ENCODE measurements at places on chromosomes 4 and X.
A peak's percentile ranks its signal among the peaks of the same experiment; 100 is the strongest.

GRCh38 chr4:21195682-21196081 lies 495.4 kb downstream of the PACRGL start:
- no peak for DNase-seq

GRCh38 chr4:118175506-118175905 lies 141.2 kb downstream of the NDST3 start:
- DNase-seq: no peak

DNA sequence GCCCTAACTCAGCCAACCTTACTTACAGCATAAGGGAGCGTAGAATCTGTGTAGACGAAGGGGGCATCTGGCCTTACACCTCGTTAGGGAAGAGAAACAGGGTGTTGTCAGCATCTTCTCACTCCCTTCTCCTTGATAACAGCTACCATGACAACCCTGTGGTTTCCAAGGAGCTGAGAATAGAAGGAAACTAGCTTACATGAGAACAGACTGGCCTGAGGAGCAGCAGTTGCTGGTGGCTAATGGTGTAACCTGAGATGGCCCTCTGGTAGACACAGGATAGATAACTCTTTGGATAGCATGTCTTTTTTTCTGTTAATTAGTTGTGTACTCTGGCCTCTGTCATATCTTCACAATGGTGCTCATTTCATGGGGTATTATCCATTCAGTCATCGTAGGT lies 14.6 kb downstream of the PLP1 start:
- no peak for DNase-seq

DNA sequence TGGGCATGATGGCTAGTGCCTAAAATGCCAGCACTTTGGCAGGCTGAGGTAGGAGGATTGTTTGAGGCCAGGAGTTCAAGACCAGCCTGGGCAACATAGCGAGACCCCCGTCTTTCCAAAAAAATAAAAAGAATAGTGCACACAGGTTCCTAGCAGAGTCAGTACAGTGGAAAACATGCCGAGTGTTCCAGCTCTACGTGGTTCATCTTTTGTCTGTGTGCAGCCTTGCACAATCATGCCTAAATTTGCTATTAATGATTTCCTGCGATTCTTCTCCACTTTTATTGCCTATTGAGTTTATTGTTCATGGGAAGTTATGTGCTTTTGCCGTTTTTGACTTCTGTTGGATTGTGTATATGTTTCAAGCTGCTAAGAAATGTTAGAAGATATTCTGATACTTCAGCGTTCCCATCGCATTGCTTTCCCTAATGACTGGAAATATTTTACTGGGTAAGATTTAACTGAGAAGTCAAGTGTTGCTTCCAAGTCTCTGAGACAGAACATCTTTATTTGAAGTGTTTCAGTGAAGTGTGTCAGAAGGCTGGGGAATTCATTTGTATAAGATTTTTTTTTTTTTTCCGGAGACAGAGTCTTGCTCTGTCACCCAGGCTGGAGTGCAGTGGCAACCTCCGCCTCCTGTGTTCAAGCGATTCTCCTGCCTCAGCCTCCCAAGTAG lies 11.3 kb downstream of the DOCK11 start:
- DNase-seq: no peak

- DNase-seq: peak; percentile 26
Measured at GRCh38 chr4:173288296-173288695, 45.9 kb downstream of the HMGB2 start.

DNA sequence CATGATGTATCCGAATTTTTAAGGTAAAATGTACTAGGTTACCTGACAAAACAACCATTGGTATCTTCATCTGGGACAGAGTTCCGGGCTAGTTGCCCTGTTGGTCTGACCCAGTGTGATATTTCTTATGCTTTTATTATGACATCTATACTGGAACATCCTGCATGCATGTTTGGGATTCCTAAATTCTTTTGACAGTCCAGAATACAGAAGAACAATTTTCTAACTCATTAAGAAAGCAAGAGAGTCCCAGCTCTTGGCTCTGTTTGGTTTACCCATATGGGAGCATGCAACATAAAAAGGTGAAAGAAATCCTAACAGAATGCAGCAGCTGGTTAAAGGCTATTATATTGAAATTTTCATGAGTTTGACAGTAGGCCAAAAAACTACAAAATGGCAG lies 247.7 kb upstream of the FTHL17 start:
- no peak for DNase-seq

DNA sequence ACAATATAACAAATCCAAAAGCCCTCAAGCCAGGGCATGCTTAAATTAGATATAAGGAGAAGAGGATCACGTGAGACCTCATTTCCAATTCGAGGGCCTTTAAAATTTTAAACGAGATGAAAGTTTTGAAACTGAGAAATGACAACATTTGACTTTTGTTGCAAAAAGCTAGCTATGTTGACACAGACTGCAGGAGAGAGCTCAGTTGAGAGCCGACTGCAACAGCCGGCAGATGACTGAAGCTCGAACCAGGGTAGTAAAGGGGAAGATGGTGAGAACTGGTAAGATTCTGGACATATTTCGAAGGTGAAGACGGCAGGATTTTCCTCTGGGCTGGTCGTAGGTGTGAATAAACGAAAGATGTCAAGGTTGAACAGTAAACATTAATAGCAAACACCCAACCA lies 773 bp downstream of the PRMT9 start:
- DNase-seq: no peak

GRCh38 chr4:28675582-28675981 lies 1814.9 kb downstream of the STIM2 start:
- no peak for DNase-seq

DNA sequence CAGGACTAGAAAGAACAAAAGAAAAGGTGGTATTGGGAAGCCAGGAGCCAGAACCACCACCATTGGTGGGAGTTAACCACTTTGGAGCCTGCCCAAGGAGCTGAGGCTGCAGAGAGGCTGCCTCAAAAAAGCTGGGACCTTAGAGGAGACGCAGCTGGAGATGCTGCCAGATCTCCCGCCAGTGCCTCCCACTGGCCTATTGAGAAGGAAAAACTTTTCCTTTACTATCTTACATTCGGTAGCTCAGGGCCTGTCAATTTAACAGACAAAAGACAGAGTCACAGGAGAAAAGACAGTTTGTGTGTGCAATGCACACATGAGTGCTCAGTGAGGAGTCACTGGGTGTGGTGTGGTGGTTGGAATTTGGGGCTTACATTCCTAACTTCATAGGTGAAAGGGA lies 52.4 kb upstream of the HPSE start:
- DNase-seq: no peak

- no peak for DNase-seq
Measured at GRCh38 chr4:166499820-166500219, 626.8 kb downstream of the TLL1 start.

- DNase-seq: no peak
Measured at GRCh38 chr4:109295081-109295480, 7.4 kb downstream of the COL25A1 start.

DNA sequence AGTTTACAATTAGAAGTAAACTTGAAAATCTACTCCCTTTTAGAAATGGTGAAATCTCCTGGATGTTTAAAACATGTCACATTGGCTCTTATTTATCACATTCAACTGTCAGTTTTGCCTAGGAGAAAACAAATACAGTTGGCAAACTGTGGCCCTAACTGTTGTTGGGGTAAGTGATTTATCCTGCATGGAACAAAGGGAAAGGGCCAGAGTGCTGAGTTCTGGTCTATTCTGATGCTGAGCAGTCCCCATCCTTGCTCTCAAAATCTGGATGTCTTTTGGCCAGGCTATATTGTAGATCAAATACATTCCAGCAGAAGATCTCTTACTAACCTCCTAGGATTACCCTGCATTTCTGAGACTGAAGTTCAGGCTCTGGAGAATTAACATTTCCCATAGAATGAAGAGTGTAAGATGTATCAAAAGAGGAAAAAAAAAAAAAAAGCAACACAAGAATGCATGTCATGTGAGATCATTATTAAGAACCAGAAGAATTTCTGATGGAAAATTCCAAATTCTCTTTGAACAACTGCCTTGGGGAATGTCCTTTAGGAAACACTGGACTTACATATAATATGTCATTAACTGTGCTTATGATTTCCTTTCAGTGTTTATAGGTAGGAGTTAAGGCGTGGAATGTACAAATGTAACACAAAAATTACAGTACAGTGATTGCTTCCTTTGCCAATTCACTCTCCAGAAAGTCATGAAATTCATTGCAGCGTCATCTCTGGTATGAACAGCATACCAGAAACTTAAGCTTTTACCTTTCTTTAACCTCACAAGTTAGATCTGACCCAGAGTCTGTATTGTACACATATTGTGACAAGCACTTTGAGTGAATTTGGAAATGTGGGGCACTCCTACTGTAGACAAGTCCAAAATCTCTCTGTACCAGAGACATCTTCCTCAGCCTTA lies 1012.5 kb upstream of the LCORL start:
- no peak for DNase-seq

DNA sequence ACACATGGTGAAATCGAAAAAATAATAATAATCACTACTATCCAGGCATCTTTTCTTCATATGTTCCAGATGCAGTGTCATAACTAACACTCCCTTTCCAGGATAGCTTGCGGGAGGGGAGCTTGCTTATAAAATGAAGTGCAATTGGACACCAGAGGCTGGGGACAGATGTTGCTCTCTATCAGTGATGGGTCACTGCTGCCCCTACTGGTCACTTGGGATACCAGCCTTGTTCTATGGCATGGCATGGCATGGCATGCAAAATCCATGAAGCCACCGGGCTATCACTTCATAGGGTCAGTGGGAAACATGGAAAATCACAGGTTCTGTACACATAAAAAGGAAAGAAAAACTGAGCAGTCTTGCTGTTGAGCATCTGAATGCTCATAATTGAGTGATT lies 168.1 kb downstream of the GLRA2 start:
- no peak for DNase-seq

- no peak for DNase-seq
Measured at GRCh38 chr4:81891005-81891996, 419.6 kb upstream of the RASGEF1B start.

DNA sequence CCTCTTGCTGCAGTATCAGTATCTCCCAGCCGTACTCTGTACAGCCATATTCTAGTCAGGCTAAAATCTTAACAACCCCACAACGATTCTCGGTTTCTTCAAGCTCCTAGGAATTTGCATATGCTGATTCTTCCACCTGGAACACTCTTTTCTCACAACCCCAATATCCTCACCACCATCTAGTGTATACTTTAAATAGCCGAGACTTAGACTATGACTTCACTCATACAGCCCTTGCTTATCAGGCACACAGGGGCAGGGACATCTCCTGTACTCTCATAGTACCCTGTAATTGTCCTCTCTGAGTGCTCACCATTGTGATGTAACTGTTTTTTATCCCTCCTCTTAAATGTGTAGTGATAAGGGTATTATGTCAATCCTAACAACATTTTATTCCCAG lies 2126.4 kb upstream of the TENM3 start:
- DNase-seq: no peak

DNA sequence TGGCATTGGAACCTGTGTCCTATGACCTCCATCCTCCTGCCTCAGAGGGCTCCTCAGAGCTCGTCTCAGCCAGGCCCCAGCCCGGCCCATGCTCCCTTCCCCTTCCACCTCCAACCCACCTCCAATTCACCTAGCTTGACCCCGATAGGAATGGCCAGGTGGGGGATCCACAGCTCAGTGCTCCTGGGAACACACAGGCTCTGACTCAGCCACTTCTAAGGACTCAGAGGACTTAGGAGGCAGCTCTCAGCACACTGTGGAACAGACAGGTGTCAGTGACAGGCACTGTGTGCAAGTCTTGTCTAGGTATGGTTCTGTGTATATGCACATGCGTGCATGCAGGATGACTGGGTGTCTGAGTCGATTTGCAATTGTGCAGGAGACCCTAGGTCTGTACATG lies 44.8 kb downstream of the PJA1 start:
- no peak for DNase-seq

DNA sequence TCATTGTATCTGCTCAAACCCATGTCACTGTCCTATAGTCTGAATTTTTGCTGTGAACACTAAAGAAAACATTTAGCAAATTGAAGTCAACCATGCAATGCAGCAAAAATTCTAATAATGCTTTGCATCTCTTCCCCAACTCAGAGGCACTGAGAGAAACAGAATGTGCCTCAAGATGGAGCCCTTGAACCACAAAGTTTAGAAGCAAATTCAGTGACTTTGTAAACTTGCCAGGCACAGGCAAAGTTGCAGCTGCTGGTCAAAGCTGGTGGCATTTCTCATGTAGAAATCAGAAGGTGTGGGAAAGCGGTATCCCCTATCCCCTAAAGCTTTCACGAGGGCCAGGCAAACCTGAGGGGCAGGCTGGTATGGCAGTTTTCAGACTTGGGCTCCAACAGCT lies 121.7 kb upstream of the DIPK2B start:
- DNase-seq: no peak

DNA sequence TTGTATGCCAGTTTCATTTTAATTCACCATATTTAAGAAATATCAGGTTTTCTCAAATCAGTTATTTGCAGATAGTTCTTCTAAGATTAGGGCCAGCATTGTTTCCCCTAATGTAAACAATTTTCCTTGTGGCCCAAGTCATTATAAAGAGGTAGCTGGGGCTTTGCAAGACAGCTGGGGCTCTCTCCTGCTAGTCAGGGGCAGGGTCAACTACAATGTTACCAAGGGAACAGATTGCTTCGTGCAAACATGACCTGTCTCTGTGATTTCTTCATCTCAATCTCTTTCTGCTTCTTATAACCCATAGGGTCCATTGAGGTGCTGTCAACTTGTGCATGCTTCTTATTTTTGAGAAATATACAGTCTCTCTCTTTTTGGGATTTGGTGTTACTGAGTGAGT lies 12.1 kb downstream of the ARMCX6 start:
- no peak for DNase-seq

DNA sequence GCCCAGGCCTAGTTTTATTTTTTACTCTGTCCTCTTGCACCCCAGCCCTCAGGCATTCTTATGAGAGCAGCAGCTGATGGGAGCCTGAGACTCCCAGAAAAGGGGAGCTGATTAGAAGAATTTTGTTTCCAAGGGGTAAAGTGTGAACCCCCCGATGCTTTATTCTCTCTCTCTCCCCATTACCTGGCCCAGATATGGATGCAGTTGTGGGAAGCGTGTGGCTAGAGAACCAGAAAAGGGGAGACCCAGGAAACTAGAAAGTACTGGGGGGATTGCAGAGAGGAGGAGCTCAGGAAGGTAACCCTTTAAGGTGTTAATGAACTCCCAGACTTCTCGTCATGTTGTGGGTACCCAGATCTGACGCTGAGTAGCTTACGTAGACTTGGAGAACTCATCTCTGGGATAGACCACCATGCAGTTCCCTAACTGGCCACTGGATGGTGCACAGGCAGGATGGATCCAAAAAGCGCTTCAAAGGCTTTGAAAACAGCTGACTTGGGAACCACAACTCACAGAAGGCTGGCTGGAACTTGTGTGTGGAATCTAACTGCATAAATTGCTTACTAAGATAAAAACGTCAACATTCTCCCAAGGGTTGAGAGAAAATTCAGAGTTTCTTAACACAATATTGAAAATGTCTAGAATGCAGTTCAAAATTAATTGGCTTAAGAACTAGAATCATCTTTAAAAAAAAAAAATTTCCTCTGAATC lies 64.7 kb downstream of the TBC1D14 start:
- peak; percentile 73 for DNase-seq

Measured in stimulated activated CD8-positive, alpha-beta memory T cell treated with anti-CD3 and anti-CD28 coated beads, Interleukin-7, amount 100 ng/mL, for 4 hours (primary cell).